Activated CD8-positive, alpha-beta memory T cell treated with anti-CD3 and anti-CD28 coated beads for 4 hours (primary cell): ENCODE measurements at places on chromosomes 2 and 18.

DNA sequence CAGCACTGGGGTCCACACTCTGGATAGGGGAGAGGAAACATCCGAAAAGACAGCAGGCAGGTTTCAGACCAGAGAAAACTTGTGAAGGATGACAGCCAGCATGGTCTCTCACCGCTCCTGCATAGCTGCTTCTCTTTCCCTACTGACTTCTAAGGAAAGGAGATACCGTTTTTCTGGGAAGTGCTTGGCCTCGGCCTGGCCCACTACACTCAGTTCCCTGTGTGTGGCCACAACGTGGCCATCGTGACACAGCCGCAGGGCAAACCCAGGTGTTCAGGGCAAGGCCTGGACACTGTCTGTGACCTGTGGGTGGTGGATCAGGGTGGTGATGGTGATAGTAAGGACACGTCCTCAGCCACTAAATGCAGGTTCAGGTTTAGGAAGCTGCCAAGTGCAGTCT lies 34.2 kb upstream of the ACAA2 start:
- DNase-seq: no peak

DNA sequence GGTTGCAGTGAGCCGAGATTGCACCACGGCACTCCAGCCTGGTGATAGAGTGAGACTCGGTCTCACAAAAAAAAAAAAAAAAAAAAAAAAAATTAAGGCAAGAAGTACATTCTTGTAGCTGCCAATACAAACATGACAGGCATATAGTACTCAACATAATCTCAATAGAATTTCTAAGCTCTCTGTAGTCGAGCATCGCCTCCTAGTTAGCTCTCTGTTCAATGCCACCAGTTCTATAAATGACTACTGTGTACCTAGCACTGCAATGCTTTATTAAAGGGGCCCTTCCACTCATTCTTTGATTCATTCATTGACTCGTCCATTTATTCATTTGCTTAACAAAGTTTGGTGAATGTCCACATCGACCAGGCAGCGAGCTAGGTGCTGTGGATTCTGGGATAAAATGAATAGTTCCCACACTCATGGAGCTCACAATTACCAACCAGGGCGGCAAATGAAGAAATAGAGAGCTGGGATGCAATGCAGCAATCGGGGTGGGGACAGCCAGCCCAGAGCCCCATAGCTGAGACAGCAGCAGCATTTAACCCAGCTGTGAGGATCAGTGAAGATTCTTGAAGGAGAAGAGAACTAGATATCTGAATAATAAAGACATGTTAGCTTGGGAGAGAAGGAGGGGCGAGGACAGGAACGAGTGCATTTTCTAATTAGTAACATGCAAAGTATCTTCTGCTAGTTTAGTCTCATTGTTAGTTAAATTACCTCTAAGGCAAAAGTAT lies 349.8 kb downstream of the LPIN1 start:
- no peak for DNase-seq

DNA sequence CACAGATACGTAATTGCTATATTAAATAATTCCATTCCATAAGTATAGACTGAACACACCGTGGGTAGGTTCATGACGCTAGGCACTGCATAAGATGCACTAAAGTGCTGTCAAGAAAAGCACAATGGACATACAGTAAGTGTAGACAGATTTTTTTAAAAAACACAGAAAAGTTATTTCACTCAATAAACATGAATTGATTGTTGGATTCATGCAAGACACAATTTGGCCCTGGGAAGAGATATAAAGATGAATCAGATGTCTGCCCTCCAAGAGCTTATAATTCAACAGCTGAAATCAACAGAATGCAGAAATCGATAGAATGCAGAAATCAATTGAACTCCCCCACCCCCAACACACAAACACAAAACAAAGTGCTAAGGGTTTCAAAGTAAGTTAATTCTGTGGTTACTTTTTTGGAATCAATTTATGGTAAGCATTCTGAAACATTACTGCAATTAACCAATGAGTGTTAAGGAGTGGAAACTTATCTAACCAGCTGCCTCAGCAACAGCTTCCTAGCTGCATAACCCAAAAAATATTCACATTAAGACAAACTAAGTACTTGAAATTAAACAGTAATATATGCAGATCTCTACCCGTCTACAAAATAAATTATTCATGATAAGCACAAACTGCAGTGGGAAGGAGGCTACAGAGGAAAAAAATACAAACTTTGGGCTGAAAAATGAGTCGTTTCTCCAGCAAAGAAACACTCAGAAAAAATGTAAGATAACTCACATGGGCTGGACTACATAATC lies 1.6 kb downstream of the NBAS start:
- DNase-seq: no peak

DNA sequence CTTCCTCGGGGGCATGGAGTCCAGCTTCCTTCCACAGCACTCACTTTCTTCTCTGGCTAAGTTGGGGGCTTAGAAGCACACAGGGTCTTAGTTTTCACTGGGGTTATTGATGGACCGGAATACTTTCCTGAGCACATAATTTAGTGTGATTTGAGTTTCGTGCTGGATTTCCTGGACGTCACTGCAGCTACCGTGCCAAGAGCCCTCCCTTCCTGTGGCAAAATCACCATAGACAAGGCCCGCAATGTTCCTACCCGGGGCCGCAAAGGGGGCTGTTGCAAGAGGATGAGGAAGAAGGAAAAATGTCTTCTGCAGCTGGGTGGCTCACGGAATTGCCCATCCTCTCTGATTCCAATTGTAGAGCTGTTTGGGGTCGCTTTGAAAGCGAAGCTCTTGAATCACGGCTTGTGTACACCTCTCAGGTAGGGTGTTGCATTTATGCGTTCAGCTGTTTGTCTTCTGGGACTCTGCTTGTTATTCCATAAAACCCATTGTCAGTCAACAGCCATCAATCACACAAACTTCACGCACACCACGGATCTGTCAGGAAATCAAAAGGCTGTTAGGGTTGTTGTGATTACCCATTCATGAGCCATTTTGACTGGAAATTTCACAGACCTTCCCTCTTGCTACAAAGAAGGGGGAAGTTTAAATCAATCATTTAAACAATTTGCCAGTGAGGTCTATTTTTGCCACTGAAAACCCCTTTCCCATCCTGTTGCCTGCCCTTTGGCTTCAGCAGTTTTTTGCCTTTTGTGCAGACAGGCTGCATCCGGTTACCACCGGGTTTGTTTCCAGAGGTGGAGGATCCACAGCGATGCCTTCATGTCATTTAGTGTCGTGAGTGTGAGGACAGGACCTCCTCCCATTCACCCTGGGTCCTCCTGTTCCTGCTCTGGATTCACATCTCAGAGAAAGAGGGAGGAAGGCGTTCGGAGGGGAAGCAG lies 36.0 kb downstream of the SMIM21 start:
- DNase-seq: no peak

- DNase-seq: no peak
Measured at GRCh38 chr2:122096761-122097160, 341.3 kb downstream of the TSN start.

GRCh38 chr18:68839701-68840100 lies 41.8 kb downstream of the CCDC102B start:
- no peak for DNase-seq

- DNase-seq: peak; percentile 13
Measured at GRCh38 chr2:28545590-28546200, 49.8 kb downstream of the PLB1 start.

DNA sequence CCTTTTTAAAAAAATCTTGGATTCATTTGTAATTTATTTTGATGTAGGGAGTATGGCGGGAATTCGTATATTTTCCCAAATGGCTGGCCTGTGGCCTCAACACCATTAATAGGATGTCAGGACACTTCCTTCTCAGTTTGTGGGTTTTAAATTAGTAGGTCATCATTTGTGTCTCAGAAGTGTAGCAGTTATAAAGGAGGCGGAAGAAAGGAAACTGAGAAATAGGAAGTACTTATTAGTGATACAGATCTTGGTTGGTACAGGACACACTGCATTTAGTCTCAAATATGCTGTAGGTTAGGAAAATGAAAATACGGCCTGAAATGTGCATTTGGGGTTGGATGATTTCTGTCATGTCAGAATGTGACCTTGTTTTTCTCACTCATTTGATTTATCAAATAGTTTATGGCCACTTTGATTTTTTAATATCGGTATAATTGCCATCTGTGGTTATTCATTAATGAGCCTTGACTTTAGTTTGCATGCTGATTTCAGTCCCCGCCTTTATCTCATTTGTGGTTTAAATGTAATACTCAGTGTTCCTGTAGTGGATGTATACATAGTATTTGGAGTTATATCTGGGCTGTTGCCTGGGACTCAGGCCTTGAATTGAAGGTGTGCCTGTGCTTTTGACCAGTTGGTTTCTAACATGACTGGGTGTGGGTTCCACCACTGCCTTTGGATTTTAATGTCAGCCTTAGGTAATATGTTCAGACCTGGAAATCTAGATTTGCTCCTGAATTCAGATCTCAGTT lies 31.4 kb downstream of the ZCCHC2 start:
- DNase-seq: no peak

DNA sequence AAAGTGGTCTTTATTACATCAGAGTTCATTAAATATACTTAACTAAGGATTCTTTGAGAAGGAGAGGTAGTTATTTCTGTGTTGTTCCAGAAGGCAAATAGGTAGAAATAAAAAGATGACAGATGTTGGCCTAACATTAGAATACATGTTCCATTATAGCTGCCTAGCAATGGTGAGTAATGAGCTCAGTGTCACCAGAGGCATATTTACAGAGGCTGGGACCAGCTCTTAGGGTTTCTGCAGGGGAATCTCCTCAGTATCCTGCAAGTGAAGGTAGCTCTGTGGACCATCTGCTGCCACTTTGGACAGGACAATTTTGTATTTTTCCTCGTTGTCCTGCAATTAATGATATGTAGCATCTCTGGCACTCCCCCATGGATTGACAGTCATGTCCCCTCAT lies 416.0 kb downstream of the THSD7B start:
- DNase-seq: no peak
